NCI-H187 treated with DMSO at 0.1 percent for 48 hours (cell line): ENCODE measurements at places on chromosomes 5 and 9.

GRCh38 chr9:33619666-33620404 is 95.8 kb downstream of the ANKRD18B start:
- DNase-seq, result no peak

GRCh38 chr5:120985526-120985925 is 521.4 kb downstream of the PRR16 start:
- no peak for DNase-seq

- no peak for DNase-seq
Observed at GRCh38 chr5:154708846-154709245, 46.3 kb upstream of the LARP1 start.

- DNase-seq, result no peak
Observed at GRCh38 chr5:7916171-7916804, 47.3 kb downstream of the MTRR start.

DNA sequence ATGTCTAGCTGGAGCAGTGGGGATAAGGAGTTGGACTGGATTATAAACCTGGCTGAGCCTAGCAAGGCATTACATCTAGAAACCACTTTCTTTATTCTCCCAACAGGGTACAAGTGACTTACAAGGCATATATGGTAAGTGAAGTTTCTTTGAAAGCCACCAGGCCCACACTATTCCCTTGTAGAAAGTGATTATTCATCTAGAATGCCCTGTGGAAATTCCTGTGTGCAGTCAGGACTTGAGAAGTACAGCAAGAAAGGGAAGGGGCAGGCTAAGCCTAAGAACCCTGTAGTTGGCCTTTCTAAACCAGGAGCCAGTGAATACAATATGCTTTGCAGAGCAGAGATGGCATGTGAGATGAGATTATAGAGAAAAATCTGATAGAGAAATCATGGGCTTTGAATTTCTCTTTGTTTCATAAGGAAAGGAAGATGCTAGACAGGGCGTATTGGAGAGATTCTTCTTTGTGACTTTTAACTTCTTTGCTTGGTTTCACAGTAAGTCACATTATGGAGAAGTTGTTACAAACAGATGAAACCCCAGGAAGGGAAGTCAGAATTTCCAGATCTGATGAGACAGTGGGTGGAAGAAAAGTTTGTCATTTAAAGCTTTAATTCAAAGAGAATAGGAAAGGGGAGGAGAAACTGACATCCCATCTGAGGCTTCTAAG is 321.7 kb downstream of the NDUFS4 start:
- no peak for DNase-seq

DNA sequence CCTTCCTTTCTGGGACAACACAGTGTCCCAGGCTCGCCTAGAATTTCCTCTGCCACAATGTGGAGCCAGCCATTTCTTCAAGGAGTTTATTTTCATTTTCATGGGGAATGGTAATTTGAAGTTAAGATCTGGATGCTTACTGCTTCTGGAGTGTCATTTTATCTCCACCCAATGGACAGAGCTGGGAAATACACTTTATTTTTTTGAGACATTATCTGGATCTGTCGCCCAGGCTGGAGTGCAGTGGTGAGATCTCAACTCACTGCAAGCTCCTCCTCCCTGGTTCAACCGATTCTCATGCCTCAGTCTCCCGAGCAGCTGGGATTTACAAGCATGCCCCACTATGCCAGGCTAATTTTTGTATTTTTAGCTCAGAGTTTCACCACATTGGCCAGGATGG is 12.7 kb upstream of the THG1L start:
- no peak for DNase-seq

DNA sequence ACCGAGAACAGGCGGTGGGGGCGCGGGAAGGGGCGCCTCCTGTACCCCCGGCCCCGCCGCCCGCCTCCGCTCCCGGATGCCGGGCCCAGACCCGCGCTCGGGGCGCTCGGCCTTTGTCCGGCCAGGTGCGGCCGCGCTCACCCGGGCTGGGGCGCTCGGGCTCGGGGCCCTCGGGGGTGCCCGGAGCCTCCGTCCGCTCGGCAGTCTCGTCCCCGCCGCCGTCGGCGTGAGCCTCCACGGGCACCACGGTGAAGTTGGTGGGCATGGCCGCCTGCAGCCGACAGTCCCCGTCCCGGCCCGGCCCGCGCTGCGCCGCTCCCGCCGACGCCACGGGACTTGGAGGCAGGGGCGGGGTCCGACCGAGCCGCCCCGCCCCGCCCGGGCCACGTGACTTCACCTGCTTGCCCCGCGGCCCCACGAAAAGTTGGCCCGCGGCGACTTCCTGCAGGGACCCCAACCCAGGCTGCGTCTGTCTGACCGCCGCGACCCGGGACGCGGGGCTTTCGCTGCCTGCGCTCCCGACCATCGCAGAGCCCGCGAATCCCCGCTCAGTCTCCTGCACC is at the start of gene SLC12A7:
SLC12A7 (minus strand) TSS at position 337 of the 563 bp plus-strand sequence; CDS start at position 265, 72 bp downstream.
- DNase-seq, result no peak

DNA sequence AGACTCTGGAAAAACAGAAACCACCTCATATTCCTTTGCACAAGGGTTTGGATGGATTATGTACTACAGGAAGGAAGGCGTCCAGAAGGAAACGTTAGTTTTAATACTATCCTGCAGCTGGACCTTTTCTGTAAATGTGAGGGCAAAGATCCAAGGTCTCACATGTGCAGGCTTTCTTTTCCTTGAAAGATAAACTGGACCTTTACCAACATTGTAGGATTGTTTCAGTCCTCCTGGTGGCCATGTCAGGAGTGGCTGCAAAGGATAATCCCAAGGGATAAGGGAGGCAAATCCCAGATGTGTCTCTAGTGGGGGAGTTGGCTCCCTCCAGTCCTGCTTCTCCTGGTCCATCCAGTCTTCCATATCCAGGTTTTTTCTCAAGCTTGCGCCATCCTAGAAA is 397.5 kb downstream of the HTR1A start:
- DNase-seq, result no peak

GRCh38 chr9:92808726-92809451 is 44.3 kb upstream of the BICD2 start:
- DNase-seq, result no peak

- no peak for DNase-seq
Observed at GRCh38 chr9:76687861-76688391, 76.3 kb upstream of the PCA3 start.

GRCh38 chr5:142063376-142063775 is 45.2 kb upstream of the NDFIP1 start:
- no peak for DNase-seq

GRCh38 chr5:16983022-16983639 is 47.0 kb upstream of the MYO10 start:
- DNase-seq, result no peak

DNA sequence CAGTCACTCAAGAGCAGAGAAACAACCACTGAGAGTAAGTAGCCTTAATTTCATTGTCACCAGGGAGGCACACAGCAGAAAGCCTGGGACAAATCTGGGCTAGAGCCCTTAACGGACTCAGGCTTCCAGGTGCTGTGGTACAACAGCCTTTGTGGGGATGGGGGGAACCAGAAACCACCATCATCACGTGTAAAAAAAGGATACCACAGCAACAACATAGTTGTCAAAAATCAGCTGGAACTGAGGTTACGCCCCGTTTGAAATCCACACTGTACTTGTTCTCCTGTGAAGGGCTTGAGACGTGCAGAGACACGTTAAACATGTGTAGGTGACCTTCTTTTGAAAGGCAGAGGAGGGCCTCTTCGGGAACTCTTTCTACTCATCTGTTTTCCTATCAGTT is 16.6 kb upstream of the PLPP1 start:
- peak; percentile 42 for DNase-seq

- no peak for DNase-seq
Observed at GRCh38 chr9:5665059-5665458, 36.2 kb downstream of the RIC1 start.

DNA sequence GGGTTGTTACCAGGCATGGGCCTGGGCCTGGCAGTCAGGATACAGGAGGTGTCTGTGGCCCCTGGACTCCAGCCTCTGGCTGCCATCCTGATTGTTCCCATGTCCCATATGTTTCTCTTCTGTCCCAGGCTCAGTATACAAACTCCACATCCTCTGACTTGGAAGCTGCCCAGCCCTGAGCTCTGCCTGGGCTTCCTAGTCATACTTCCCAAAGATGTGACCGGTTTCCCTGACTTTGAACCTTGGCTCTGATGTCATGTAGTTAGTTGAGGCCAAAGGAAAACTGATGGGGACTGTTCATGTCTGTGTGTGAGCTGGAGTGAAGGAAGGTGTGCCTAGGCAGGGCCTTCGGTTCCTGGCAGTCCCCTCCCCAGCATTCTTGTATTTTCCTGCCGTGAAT is 50.4 kb downstream of the CYSTM1 start:
- DNase-seq, result no peak

- no peak for DNase-seq
Observed at GRCh38 chr5:144144956-144145751, 25.3 kb downstream of the YIPF5 start.

GRCh38 chr5:39201160-39201780 is 18.1 kb downstream of the FYB1 start:
- DNase-seq, result no peak

DNA sequence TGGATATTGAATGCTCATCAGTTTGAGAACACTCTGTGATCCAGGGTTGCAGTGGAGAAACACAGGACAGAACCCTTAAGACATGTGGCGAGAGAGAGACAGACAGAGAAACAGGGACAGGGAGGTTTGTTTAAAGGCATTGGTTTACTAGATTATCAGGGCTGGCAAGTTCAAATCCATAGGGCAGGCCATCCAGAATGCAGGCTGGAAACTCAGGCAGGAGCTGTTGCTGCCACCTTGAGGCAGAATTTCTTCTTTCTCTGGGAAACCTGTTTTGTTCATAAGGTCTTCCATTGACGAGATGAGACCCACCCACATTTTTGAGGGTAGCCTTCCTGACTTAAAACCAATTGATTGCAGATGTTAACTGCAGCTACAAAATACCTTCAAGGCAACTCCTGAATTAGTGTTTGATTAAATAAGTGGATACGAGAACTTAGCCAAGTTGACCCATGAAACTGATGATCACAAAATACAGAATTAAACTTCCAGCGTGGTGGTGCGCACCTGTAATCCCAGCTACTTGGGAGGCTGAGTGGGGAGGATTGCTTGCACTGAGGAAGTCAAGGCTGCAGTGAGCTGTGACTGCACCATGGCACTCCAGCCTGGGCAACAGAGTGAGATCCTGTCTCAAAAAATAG is 55.9 kb downstream of the NSUN2 start:
- DNase-seq, result no peak

DNA sequence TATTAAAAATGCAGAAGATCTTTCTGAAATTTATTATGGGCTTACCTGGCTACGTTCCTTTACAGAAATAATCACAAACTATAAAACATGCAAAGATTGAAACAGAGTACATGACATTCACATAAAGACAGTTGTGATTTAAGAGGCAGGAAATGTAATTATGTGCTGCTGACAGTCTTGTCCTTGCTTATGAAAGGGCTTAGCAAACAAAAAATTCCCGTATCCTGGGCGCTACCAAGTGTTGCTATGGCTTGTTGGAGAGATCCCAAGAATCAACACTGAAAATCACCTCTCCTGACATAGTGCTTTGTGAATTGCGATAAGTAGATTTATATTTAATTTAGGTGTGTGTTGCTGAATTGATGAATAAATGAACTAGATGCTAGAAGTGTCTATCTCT is 352.5 kb upstream of the C9orf72 start:
- DNase-seq, result no peak

DNA sequence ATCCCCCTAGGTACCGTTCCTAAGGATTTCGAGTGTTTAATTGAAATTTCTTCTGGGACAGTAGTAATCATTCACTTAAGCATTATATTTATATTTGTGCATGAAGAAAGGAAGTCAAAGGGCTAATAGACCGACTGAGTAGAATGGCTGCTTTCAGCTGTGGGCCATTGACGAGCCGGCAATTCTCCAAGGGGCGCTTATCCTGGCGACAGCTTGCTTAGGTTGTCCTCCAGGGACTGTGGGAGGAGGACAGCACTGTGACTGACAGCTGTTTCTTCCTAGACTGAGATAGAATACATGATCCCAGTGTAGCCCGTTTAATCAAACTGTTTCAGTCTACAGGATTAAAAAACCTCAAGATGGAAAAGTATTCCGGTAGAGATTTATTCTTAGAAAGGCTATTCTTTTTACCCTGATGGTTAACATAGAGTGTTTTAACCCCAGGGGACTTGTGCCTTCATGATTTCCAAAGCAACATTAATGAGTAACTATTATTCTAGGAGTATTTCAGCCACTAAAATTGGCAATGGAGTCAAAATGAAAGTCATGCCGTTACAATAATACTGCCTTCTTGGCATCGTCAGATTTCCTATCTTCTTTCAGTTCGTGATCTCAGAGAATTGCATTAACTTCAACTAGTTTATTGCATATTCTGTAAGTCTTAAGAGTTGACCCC is 943.1 kb upstream of the WWC1 start:
- no peak for DNase-seq

- DNase-seq, result no peak
Observed at GRCh38 chr9:104700306-104700705, 6.0 kb downstream of the OR13D1 start.

GRCh38 chr9:82091100-82091499 is 102.5 kb downstream of the SPATA31D1 start:
- no peak for DNase-seq

DNA sequence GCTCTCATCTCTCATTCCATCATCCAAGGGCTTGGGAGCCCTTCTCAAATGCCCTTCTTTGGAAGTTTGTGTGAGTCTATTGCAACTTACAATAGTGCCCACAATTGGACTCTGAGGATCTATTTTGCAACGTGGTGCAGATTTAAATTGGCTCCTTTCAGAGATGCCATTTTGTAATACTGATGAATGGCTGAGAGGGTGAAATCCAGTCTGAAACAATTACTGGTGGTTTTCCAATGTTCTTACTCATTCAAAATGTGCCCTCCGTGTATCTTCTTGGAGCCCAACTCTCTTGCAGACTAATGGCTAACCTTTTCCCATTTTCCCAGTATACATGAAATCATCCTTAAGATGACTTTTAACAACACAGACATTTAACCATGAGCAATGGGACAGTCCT is 6.1 kb downstream of the ZNF462 start:
- DNase-seq, result no peak

- peak; percentile 55 for DNase-seq
Observed at GRCh38 chr5:137220523-137220927, 278.6 kb downstream of the SPOCK1 start.

GRCh38 chr9:132948482-132949050 is 4.2 kb upstream of the TSC1 start:
- DNase-seq, result no peak

- no peak for DNase-seq
Observed at GRCh38 chr9:135821733-135822373, 85.5 kb downstream of the CAMSAP1 start.

GRCh38 chr9:19828576-19829109 is 39.8 kb upstream of the SLC24A2 start:
- DNase-seq, result no peak

GRCh38 chr9:134994926-134995791 is 77.4 kb upstream of the FCN1 start:
- DNase-seq, result no peak

DNA sequence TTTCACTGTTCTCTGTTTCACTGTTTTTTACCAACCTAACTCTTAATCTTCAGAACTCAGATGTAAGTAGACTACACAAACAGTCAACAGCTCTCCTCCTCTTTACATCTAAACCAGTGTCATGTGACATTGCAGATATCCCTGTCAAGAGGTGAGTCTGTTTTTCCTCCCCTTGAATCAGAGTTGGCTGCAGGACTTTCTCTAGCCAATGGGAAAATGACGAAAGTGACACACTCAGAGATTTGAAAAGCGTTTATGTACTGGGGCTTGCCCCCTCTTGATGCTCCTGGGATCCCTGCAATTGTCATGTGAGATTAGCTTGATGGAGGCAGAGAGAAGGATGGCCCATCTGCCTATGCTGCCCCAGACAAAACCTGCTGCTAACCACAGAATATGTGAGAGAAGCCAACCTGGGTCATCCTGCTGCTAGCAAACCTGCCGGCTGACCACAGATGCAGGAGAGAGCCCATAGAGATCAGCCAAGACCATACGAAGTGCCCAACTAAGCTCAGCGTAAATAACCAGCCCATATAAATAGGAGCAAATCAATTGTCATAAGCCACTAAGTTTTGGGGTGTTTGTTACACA is 111.1 kb downstream of the ASTN2 start:
- DNase-seq, result no peak
